ENCODE measurements at places on chromosomes 1 and 21.

DNA sequence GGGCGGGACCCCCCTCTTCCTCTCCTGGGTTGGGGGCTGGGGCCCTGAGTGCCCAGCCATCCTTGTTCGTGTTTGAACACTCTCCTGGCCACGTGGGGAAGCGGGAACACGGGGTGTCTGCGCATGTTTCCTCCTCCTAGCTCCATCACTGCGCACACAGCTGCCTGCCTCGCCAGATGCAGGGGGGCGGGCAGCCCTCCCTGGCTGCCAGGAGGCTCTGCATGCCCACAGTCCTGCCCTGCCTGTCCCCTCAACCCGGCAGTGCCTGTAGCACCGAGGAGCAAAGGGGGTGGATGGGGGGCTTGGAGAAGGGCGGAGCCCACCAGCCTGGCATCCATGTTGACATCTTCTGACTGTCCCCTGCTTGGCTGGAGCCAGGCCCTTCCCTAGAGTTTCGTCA is 1.8 kb upstream of the SLC25A34 start:
- DNase-seq = no peak

GRCh38 chr1:216331211-216331610 is 92.0 kb downstream of the USH2A start:
- DNase-seq = no peak

GRCh38 chr21:43667191-43667904 is 8.0 kb downstream of the RRP1B start:
- DNase-seq = peak; percentile 64

DNA sequence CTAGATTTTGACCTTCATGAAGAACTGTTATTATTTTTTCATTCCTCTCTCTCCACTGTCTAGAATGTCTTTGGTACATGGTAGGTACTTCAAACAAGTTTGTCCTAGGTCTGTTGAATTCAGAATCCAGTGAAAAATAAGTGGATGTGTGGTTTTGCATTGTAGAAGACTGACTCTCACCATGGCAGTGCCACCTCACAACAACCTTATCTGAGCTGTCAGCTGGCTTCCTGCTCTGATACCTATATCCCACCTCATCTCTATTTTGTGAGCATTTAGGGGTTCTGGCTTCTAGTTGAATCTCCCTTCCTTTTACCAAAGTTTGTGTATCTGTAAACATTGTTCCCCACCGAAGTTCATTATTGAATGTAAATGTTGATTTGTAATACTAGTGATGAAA is 9.1 kb downstream of the SWT1 start:
- DNase-seq = no peak

- DNase-seq = no peak
Measured at GRCh38 chr1:36755303-36756230, 272.9 kb upstream of the CSF3R start.

- peak; percentile 7 for DNase-seq
Measured at GRCh38 chr1:7389201-7389905, 381.7 kb upstream of the VAMP3 start.

GRCh38 chr1:43548285-43549271 is 17.9 kb downstream of the PTPRF start:
- no peak for DNase-seq

DNA sequence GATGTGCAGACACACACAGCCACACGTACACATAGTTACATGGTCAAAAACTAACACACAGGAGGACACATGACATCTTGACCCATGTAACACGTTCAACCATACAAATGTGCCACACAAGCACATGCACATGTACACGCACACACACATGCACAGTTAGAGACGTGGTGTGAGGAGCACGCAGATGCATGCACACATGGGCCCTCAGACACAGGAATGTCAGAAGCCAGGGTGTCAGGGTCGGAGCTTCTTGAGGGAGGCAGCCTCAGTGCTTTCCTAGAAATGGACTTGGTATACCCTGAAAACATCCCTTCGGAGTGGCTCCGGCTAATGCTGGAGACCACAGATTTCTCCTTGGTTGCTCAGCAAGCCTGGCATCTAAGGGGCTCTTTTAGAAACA is 114.3 kb downstream of the DMRTB1 start:
- no peak for DNase-seq

DNA sequence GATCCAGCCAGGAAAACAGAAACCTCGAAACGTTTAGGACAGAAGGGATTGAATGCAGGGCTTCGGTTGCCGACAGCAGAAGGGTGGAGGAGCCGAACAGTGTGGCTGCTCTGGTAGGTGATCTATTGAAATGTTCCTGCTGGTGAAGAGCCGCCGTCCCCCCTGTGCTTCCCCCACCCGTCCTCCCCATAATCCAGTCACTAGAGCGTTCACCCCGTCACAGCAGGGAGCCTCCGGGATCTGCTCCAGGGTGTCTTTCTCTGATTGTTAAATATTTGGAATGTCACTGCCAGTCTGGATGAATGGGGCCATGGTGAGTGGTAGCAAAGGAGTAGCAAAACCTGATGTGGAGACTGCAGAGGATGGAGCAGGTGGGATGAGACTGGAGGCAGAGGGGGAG is 255.1 kb upstream of the CSF3R start:
- no peak for DNase-seq

GRCh38 chr1:202113690-202114300 is 8.9 kb upstream of the GPR37L1 start:
- DNase-seq = no peak

DNA sequence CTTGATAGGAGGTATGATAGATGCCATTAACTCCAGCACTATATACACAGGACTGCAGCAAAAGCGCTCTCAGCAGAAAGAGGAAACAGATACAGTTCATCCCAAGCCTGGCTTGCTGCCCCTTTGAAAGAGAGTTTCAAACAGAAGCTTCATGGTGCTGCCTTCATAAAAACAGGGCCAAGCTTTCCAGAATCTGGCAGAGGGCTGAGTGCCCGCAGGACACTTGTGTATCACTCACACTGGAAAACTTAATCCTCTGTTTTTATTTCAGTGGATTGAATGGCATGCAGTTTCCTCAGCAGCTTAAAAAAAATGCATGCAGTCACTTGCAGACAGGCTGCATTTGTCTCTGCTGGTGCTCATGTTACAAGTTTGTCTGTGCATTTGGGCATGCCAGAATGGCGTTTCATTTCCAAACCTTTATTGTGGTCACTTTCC is 40.4 kb downstream of the KCNJ15 start:
- peak; percentile 34 for DNase-seq

GRCh38 chr1:47436304-47436978 is 1.4 kb upstream of the FOXD2 start:
- DNase-seq = peak; percentile 67

GRCh38 chr1:67771749-67772148 is 61.5 kb downstream of the GNG12 start:
- DNase-seq = no peak

DNA sequence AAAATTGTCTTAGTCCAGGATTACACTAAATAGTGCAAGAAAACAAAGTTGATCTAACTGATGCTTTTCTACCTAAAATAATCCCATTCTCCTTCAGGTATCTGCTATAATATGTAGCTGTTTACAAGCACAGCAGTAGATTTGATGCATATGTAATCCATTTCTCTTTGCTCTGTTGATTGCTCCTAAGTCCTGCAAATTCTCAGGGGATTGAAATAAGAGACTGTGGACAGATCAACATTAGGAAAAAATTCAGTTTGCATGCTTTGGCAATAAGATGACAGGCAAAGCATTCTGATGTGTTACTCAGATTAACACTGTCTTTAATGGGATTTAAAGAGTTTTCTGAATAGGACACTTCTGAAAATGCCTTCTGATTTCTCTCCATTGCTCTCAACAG is 34.7 kb downstream of the RNF11 start:
- DNase-seq = no peak

GRCh38 chr1:221272940-221273339 is 393.7 kb downstream of the HLX start:
- no peak for DNase-seq

DNA sequence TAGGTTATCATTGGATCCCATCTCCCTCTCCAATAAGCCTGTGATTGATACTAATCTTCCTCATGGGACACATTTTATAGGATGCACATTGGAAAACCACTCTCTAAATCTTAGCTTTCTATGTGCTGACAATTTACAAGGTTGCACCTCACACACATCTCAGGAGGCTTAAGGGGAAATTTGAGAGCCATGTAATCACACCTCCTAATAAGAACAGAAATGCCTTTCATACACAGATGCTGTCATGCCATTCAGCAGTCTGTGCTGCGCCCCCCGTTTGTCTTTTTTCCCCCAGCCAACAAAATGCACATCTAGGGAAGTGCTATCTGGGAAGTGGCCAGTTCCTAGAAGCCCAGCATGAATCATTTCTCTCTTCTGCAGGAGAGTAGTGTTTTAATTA is 154.5 kb downstream of the ST6GALNAC5 start:
- no peak for DNase-seq

GRCh38 chr1:185972096-185972850 is 238.1 kb downstream of the HMCN1 start:
- peak; percentile 13 for DNase-seq

DNA sequence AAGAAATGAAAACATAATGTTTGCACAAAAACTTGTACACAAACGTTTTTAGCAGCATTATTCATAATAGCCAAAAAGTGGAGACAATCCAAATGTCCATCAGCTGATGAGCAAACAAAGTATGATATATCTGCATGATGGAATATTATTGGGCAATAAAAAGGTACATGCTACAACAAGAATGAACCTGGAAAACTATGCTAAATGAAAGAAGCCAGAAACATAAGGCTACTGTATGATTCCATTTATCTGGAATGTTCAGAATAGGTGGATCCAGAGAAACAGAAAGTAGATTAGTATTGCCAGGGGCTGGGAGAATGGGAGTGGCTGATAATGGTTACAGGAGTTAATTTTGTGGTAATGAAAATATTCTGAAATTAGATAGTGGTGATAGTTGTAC is 19.0 kb downstream of the FBXO28 start:
- DNase-seq = no peak

- DNase-seq = peak; percentile 63
Measured at GRCh38 chr1:93977598-93977945, 68.3 kb upstream of the GCLM start.

DNA sequence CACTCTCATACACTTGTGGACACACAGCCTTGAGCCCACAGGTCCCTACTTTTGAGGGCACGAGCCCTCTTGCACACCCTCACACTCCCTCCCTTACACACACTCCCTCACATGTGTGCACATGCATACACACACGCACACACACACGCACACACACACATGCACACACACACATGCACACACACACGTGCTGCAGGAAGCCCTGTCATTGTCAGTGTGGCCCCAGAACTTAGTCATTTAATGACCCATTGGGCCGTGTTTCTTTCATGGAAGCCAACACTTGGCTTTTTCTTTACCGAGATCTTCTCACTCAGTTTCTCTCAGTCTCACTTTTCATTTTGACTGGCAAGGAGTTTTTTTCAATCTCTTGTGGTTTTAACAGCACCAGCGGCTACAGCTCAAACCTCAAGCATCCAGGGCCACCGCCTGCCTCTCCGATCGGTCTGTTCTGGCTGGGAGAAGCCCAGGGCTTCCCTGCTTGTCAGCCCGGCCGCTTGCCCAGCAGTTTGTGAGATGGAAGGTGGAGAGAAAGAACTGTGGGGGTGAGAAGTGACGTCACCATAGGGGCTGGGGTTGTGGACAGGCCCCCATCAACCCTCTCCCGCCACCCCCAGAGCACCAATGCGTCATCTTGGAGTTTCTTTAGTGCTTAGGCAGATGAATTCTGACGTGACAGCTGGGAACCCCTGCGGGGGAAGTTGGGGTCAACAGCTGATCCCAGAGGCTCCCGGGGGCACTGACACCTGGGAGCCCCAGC is 15.8 kb upstream of the TNFRSF8 start:
- DNase-seq = peak; percentile 25

DNA sequence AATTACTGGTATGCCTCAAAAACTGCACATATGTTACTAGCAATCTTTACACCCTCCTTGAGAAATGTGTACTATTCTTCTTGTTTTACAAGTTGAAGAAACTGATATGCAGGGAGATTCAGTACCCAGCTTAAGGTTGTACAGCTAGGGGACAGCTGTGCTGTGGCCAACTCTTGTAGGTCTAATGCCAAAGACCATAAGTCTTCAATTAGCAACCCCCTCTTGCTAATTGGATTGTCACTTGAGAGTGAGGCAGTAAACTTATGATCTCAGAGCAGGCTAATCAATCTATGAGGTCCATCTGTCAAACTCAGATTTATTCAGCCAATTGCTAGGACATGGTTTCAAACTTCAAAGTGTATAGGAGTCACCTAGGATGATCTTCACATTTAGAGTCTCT is 492.0 kb upstream of the USP24 start:
- DNase-seq = no peak

DNA sequence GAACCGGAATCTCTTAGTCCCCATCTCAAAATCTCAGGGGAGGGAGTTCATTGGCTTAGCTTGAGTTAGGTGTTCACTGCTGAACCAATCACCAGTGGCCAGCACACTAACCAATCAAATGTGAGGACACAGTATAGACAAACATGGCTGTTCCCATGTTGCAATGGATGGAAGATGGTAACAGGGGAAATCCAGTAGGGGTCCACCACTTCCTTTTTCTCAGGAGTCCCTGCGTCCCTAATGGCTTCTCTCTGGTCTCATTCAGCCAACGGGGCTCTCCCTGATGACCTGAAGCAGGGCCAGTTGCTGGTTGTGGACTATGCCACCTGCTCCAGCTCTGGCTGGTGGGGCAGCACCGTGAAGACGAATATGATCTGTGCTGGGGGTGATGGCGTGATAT is 9.7 kb downstream of the CELA2B start:
- DNase-seq = no peak

- peak; percentile 23 for DNase-seq
Measured at GRCh38 chr1:21861602-21862429, 49.8 kb downstream of the LDLRAD2 start.

DNA sequence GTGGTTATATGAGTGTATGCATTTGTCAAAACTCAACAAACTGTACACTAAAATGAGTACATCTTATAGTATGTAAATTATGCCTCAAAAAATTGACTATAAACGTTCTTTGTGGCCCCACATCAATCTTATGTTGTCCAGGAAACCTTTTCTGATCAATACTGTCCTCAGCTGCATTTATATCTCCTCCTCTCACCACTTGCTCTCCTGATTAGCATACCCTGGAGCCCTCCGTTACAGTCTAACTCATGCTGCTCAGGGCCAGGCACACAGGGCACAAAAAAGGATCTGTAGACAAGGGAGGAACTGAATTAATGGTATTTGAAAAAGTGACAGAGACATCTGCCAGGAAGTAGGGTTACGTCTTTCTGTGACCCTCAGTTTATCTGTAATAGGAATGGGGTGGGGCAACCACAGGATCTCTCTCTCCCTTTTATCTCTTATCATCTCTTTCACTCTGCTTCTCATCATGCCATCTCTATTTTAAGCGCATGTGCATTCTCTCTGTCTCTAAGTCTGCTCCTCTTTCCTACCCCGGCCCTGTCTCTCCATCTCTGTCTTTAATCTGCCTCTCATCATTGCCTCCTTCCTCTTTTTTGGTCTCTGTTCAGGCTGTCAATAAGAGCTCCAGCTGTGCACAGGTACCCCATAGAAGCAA is 7.0 kb upstream of the TAL1 start:
- DNase-seq = no peak

Data from brain microvascular endothelial cell (primary cell).